ENCODE measurements at places on chromosomes 2 and 18.
A peak's percentile ranks its signal among the peaks of the same experiment; 100 is the strongest.

DNA sequence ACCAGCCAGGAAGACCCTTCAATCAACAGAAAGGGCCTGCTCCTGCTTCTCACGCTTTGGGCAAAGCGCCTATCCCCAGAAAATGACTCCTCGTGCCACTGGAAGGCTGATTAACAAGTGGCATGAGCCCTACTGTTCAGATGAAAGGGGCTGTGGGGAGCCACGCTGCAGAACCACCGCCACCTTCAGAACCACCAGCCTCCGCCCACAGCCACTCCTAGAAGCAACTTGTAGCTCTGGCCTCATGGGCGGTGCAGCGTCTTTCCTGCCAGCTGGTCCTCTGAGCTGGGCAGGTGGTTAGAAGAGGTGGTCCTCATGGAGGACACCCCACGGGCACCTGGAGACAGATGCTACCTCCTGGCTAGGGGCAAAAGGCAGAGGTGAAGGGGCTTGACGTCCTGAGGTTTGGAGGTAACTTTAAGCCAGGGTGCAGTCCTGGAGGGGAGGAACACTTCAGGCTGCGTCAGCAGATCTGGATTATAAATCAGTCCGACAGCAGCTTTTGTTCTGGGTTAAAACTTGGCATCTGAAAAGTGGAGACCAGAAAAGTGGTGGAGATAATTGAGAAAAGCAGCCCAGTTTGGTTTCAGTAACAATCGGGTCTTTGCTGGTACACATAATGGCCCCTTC lies 861 bp upstream of the SEMA4C start:
- no peak for DNase-seq

GRCh38 chr18:72161691-72162090 lies 382.5 kb downstream of the CBLN2 start:
- DNase-seq, result no peak

- peak; percentile 14 for DNase-seq
Observed at GRCh38 chr2:147845411-147845971, 662 bp downstream of the ACVR2A start.

DNA sequence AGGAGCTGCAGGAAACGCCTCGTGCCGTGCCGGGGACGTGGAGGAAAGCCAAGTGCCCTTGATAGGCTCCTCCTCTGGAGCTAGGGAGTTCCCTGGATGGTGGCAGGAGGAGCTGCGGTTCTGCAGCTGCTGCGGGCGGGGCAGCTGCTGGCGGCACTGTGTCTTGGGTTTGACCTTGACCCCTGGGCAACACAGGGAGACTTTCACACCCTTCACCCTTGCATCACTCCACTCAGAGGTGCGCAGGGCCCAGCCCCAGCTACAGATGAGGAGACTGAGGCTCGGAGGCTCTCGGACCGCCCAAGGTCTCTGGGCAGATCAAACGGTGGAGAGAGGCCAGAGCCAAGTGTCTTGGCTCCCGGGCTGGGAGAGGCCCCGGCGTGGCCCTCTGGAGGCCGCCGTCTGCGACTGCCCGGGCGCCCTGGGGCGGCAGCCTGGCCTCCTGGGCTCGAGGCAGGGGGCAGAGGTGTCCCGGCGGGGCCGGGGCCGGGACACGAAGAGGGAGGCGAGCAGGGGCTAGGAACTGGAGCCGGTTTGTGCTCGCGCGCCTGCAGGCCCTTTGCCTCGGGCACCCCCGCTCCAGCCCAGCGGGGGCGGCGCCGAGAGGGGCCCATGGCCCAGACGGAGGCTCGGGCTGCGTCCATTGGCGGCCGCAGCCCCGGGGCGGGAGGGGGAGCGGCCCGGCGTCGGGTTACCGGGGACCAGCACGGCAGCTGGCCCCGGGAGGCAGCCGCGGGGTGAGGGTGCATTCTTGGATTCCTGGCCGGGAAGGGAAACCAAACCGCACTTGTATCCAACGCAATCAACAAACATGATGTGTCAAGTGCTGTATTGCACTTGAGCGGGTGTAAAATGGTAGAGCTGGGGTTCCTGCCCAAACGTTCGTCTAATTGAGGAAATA lies 129.6 kb upstream of the SLC1A4 start:
- DNase-seq, result peak; percentile 81

DNA sequence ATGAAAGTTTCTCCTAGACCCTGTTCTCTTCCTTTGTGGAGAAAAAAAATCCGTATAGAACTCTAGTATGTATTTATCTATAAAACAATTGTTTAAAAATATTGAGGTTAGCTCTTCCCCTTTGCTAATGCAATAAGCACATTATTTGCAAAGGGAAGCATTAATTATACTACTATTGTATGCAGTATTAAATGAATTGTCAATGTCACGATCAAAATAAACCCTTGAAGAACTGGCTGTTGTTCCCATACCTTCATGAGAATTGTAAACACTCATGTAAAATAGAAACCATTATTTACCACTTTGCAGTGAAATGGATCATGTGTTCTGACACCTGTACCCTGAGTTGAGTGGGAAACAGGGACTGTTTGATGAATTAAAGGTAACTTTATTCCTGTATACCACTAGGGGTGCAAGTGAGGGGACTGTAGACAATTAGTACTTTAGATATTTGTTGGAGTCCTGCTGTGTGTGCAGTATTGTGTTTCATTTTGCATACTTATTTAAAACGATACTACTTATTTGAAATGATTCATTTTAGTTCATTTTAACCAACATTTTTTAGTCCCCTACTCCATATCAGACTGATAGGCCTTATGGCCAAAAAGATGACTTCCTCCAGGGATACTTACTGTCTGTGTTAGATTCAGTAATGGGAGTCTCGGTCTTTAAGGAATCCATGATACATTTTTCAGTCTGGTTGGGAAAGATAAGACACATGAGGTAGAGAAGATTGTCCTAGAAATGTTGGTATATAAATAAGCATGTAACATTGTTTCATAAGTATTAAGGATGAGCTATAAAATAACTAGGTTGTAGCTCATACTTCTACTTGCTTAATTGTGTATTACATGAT lies 7.9 kb downstream of the PKP4 start:
- no peak for DNase-seq

- no peak for DNase-seq
Observed at GRCh38 chr2:60046529-60046928, 506.9 kb downstream of the BCL11A start.

- peak; percentile 67 for DNase-seq
Observed at GRCh38 chr2:168246483-168247340, 683 bp downstream of the STK39 start.

GRCh38 chr2:46135228-46135855 lies 161.9 kb upstream of the EPAS1 start:
- DNase-seq, result no peak

- DNase-seq, result no peak
Observed at GRCh38 chr18:77015771-77016710, 116.5 kb downstream of the MBP start.

DNA sequence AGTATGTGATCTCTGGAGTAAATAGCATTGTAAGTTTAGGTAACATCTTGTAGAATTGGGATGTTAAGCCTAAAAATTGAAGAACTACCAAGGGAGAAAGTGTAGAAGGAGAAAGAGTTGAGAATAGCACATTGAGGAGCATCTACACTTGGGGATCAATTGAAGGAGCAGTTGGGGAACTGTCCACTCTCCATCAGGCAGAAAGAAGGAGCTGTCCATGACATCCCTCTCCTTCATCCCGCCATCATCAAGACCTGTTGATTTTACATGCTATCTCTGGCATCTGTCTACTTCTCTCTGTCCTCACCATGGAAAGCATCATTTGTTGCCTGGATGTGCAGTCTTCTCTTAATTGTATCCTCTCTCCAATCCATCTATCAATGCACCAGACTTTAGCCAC lies 87.8 kb downstream of the CCDC141 start:
- DNase-seq, result no peak

GRCh38 chr2:106944215-106944614 lies 58.2 kb upstream of the ST6GAL2 start:
- no peak for DNase-seq

DNA sequence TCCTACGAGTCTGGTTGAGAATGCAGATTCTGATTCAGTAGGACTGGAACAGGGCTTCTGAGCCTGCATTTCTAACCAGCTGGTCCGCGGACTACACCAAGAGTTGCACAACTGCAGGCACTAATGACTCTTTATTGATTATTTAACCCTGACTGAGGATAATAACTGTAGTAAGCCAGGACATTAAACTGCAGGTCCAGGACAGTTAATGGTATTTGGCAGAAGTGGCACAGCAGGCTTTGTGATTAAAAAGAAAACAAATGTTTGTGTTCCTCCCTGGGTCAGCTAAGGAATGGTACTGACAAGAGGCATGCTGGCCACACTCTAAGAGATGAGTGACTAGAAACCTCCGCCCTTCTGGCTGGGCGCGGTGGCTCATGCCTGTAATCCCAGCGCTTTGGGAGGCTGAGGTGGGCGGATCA lies 59.4 kb downstream of the ALPK2 start:
- no peak for DNase-seq

- no peak for DNase-seq
Observed at GRCh38 chr2:1283020-1283801, 130.1 kb upstream of the TPO start.

- DNase-seq, result no peak
Observed at GRCh38 chr2:235810252-235810651, 316.4 kb downstream of the AGAP1 start.

DNA sequence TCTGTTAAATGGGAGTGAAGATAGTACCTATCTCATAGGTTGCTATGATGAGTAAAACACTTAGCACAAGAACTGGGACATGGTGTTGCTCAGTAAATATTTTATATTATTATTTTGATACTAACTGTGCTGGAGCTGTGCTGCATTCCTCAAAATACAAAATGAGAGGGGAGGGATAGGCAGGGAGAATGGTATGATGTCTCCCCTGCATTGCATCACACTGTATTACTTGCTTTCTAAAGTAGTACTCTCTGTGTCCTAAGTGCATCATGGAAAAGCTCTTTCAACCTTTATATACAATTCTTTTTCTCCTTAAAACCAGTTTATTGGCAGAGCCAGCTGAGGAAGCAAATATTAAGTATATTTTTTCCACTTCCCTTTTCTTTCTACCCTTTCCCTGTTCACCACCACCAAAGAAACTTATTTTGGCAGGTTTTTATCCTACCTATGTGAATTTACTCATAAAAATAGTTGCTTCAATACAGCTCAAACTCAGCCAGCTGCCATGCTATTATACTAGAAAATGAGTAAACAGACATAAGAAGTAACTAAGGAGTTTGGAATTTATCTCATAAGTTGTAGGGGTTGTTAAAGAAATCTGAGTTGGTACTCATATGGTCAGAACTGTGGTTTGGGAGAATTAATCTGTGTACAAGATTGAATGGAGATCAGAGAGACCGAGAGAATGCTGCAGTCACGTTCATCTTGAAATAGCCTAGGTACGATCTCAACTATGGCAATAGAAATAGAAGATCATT lies 60.3 kb downstream of the EHBP1 start:
- DNase-seq, result no peak

DNA sequence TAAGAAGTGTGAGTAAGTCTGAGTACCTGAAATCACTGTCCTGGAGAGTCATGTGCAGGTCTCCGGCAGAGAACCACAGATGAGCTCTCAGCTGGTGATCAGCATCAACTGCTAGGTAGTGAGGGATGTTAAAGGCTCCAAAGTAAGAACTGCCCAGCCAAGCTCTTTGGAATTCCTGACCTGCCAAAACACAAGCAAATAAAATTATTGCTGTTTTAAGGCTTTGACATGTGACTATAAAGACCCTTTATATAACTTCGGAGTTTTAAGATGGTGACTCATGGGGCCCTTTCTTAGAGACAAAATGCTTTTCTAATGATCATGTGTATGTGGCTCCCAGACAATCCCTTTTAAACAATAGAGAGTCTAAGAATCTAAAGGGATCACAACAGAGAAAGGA lies 855.7 kb downstream of the TRIB2 start:
- no peak for DNase-seq

DNA sequence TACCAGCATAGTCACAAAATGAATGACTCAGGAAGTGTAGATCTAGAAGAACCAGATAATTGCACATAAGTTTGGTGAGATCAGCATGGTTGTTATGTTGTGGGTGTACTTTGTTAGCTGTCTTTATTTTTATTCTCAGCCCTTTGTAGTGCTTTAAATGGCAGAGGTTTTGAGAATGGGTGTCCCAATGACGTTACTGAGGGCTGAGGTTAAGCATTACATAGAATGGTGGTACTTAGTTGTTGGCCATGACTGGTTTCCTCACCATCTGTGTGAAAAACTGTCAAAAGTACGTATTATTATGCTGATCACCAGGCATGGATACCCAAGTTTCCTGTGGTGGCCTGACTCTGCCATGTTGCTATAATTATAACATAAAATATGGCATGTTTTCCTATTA lies 165.8 kb downstream of the UBE2E3 start:
- no peak for DNase-seq

DNA sequence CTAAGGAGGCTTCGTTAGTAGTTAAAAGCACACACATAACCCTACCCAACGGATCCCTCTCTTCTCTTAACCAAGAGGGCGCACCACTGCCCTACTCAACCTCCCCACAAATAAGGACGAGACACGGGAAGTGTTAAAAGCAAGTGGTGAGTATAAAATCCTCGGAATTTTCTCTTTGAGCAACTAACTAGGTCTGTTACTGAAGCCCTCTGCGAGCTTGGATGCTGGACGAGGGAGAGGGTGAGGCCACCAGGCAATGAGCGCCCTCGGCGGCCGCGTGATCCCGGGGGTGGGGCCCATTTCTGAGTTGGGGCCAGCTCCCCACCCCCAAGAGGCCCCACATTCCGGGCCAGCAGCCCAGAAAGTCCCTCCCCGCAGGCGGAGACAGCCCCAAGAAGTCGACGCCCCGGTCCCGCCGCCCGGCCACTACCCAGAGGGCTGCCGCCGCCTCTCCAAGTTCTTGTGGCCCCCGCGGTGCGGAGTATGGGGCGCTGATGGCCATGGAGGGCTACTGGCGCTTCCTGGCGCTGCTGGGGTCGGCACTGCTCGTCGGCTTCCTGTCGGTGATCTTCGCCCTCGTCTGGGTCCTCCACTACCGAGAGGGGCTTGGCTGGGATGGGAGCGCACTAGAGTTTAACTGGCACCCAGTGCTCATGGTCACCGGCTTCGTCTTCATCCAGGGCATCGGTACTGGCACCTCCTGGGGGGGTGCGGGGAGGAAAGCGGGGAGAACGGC lies at the start of gene CYBRD1:
TSS of gene CYBRD1 (plus strand) at position 423 of the 736 bp plus-strand sequence. CDS start at position 495, 72 bp downstream.
- no peak for DNase-seq

DNA sequence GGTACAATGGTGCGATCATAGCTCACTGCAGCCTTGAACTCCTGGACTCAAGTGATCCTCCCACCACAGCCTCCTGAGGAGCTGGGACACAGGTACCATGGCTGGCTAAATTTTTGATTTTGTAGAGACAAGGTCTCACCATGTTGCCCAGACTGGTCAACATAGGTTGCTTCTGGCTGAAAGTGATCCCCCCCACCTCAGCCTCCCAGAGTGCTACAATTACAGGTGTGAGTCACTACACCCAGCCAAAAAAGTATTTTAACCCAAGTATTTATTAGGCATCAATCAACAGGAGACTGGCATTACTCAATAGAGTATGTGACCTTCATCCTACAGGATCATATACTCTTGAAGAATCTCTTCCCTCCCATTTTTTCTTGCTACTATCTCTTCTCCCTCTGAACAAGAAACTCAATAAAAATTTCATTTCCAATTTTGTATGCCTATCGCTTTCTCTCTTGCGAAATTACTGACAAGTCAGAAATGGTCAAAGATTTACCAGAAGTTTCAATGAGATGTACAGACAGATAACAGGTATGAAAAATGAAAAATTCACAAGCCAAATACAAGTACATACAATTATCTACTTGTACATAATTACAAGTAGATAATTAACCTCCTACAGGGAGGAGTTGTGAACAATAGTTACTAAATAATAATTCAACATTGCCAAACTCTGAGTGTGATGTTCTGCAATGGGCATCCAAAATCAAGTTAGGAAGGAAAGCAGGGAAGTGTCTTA lies 34.9 kb upstream of the CCNT2 start:
- no peak for DNase-seq

Data from Caki2 (cell line).